Pons (tissue), 1 donor: ENCODE measurements at places on chromosomes 6 and 20.

GRCh38 chr6:22917344-22917743 lies 348.0 kb downstream of the HDGFL1 start:
- DNase-seq = no peak

DNA sequence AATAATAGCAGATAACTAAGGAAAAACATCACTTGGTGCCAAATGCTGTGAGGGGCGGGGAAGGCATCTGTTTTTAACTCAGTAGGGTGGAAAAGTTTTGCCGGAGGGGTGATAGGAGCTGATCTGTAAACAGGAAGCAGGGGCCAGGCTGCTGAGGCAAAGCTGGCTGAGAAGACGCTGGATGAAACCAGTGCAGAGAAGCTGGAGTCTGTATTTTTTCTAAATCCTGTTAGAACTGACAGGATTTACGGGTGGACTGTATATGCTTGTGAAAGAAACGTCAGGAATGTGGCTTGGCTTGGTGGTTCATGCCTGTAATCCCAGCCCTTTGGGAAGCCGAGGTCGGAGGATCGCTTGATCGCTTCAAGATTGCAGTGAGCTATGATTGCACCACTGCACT lies 5.6 kb downstream of the PCMTD2 start:
- DNase-seq = no peak

- DNase-seq = no peak
Measured at GRCh38 chr6:27542485-27542884, 69.6 kb upstream of the ZNF184 start.

- DNase-seq = peak; percentile 78
Measured at GRCh38 chr6:11374036-11375010, 141.9 kb upstream of the NEDD9 start.

DNA sequence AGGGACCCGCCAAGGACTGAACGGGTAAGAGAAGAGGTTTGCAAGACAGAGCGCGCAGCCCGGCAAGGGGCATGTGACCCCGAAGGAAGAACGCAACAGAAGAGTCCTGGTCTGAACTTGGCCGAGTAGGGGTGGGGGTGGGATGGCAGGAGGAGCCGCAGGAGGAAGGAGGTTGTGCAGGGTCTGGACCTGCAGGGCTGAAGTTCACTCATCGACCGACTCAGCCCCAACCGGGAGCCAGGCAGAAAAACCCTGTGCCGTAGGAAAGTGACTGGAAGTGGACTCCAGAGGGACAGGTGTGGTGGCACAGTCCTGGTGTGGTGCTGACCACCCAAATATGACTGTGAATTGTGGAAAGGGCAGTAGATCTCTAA lies 15.2 kb downstream of the ADISSP start:
- DNase-seq = no peak

DNA sequence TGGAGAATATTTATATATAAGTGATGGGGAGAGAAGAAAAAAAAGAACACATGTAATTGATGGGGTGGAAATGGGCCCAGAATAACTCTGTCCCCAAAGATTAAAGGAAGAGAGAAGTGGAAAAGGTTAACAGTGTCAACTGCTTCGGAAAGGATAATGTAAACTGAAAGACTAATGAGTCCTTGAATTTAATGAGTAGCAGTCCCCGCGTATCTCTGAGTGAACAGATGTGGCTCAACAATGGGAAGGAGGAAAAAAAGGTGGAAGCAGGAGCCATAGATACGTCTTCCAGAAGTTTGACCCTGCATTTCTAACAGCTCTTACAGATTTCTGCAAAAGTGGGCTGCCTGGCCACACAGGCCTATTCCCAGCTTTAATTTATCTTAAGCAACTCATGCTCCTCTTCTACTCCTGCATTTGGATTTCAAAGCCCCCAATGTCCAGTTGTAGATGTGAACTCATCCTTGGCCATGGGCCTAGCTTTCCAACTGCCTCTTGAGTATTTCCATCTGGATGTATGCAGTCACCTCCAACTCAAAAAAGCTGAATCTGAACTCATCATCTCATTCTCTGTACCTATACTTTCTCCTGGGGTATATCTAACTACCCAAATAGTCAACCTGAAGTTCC lies 61.3 kb downstream of the DST start:
- DNase-seq = no peak

GRCh38 chr6:96157018-96157565 lies 141.3 kb downstream of the FUT9 start:
- no peak for DNase-seq

DNA sequence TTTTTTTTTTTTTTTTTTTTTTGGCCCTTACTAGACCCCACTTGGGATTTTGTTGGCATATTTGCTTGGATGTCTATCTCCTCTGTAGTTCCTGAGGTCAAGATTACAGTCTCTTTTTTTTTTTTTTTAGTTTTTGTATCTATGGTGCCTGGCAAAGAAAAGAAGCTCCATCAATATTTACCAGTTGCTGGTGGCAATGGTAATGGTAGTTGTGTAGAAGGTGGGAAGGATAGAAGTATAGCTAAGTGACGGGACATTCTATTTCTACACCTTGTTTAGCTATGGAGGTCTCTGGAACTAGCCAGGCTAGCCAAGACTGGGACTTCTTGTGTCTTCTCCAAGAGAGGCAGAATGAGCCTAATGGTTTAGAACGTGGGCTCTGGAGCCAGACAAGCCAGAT lies 42.2 kb upstream of the TNFAIP3 start:
- DNase-seq = no peak

DNA sequence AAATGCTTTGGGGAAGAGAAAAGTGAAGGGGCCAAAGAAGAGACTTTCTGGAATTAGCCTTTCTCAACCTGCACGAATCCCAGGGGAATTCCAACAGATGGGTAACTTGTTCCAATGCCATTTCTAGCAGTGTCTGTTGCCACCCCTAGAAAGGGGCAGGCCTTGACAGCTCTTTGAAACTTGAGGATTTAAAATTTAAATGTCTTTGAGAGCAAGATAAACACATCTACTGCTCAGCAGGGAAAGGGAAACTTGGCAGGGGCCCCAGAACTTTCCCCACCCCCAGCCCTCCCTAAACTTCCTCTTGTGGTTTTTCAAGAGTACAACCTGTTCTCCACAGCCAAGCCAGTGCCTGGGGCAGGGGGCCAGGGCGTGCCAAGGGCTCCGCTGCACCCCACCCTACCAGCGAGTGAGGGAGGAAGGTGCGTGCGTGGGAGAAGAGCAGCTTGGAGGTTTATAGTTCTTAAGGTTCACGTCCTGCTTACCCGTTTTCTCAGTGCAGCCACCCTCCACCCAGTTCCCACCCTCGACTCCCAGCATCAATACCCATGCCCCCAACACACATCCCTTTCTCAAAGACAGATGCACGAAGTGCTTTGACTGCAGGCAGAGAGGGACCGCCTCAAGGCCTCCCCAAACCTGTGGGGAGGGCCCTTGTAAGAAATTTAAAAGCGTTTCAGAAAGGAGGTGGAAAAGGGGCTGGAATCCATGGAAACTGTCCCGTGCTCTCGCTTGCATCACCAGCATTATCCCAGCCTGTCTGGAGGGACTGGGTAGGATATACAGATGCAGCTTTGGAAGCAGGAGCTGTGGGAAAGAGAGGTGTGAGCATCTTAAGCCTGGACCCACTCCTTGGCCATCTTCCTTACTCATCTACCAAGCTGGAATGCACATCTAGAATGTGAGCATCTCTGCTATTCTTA lies 4.5 kb upstream of the TAF8 start:
- peak; percentile 56 for DNase-seq

- DNase-seq = no peak
Measured at GRCh38 chr6:139655783-139656705, 281.6 kb upstream of the CITED2 start.

DNA sequence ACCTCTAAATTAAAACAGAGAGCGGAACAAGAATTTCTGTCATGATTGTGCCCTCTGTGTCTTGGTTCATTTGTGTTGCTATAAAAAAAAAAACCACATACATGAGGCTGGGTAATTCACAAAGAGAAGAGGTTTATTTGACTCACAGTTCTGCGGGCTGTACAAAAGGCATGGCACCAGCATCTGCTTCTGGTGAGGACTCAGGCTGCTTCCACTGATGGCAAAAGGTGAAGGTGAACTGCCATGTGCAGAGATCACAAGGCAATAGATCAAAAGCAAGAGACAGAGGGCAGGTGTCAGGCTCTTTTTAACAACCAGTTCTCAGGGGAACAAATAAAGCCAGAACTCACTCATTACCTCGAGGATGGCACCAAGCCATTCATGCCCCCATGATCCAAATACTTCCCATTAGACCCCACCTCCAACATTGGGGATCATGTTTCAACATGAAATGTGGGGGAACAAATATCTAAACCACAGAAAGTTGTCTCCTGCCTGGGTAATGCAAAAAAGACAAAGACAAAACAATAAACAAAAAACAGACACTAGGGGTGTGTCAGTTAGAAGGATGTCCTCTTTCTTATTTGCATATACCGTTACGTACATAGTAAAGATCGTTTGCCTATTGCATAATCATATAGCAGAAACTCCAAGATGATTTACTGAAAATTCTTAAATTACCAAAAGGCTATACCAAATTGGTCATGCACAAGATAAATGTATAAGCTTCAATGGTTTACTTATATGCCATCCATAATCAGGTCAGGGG lies 17.0 kb downstream of the SERPINB9 start:
- no peak for DNase-seq

- DNase-seq = no peak
Measured at GRCh38 chr20:695165-695866, 19.7 kb upstream of the SCRT2 start.

GRCh38 chr6:85252552-85252951 lies 197.3 kb upstream of the NT5E start:
- DNase-seq = no peak

DNA sequence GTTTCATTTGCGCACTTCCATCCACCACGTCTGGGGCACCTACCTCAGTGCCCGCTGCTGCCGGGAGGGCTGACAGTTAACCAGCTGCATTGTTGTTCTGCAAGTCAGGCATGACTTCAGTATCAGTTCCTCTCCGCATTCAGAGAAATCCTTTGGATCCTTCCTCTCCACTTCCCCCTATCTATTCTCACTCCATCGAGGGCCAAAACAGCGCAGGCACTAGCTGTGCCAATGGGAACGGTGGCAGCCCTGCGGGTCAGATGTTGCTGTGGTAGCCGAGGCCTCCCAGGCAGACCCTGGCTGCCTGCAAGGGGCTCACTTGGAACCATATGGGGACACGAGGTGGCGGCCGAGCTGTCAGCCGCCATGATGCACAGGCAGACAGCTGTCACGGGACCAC lies 64.2 kb upstream of the INSM1 start:
- peak; percentile 65 for DNase-seq

DNA sequence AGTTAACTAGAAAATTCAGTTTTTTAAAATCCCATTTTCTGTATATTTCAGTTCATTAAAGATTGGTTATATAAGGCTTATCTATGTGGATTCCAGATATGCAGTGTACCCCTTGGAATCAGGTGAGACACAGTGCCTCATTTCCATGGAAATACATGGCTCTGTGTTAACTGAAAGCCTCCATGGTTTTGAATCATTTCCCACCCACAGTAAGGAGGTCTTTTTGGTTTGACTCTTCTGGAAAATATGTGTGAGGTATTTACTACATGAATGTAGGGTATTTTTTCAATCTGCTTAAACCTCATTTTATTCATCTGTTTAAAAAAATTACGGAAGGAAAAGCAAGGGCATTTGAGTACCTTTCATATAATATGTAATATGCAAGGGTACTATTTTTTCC lies 25.5 kb downstream of the RNF144B start:
- no peak for DNase-seq

GRCh38 chr6:28980137-28980851 lies 24.8 kb downstream of the ZNF311 start:
- no peak for DNase-seq

- DNase-seq = no peak
Measured at GRCh38 chr20:50371878-50372769, 138.1 kb upstream of the PTPN1 start.

GRCh38 chr6:89828988-89829471 lies 650 bp upstream of the CASP8AP2 start:
- DNase-seq = no peak

- DNase-seq = no peak
Measured at GRCh38 chr6:7644417-7644816, 54.4 kb downstream of the SNRNP48 start.

DNA sequence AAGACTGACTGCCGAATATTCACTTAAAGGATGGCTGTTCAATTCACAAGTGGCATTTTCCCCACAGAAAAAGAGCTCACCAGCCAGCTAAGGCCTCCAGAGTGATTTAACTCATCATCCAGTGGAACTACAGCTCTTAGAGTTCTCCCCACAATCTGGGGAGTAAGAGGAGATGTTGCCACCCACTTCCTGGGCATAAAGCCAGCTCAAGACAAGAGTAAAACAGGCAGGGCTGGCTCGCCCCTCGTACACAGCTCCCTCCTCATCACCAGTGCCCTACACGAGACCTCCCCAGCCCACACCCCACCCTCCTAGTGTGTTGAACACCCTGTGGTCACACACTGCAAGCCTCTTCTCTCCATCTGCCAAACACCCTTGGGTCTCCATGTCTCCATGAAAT lies 47.2 kb upstream of the IPCEF1 start:
- no peak for DNase-seq

DNA sequence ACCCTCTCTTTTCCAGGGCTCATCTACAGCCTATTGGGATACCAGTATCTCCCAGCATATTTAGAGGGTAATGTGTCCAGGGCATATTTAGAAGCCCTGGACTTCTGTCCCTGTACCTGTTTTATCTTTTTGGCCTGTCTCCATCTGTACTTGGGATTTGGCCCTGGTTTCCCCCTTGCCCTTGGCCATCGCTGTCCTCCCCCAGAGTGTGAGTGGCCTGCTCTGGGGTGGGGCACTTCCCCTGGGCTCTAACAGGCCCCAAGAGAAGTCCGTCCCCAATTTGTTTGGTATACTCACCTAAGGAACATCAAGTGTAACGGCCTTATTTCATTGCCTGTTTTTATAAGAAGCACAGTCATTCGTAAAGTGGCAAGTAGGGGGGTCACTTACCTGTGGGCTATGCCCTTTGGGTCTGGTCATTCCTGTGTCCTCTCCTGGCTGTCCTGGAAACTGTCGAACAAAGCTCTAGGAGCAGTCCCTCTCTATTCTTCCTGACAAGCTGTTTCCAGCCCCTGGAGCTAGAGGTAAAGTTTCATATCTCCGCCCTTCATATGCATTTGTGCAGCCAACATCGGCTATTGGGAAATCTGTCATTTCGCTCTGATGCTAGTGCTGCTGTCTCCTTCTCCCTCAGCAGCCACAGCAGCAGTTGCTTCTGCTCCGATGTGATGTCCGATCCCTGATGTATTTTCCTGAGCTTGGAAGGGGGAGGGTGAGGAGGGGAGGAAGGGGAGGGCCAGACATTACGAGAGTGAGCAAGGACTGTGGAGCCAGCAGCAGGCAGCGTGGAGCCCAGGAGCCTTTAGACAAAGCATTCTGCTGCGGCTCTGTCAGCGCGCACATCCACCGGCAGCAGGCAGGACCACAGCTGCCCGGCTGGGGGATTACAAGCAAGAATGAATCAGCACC lies 83.4 kb downstream of the TCP11 start:
- DNase-seq = no peak

DNA sequence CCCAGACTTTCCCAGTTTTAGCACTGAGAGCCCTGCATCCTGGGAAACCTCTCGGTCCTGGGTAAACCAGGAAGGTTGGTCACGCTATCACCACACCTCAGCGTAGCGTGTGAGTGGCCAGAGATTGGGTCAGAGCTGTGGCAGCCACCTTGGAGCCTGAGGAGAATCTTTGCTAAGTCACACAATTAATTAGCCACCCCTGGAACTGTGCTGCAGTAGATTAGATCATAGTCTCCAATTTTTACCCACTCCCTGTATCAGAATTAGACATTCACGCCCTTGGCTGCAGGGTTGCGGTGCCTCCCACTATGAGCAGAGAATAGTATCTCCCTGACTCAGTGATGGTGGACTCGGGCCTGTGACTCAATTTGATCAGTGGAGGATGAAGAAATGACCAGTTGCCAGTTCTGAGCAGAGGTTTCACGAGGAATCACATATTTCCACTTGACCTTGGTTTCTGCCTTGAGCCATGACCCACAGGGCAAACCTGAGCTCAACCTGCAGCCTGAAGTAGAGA lies 6.0 kb upstream of the PTGIS start:
- no peak for DNase-seq
